SJCRH30 (cell line): ENCODE measurements at places on chromosomes 5 and 9. TPM values are rescaled to one million over a fixed set of nuclear protein-coding genes. Genes with fewer than 3 reads are reported as not detected.

IFNA2 gene
- not detected in 2 replicates for total RNA-seq

DNA sequence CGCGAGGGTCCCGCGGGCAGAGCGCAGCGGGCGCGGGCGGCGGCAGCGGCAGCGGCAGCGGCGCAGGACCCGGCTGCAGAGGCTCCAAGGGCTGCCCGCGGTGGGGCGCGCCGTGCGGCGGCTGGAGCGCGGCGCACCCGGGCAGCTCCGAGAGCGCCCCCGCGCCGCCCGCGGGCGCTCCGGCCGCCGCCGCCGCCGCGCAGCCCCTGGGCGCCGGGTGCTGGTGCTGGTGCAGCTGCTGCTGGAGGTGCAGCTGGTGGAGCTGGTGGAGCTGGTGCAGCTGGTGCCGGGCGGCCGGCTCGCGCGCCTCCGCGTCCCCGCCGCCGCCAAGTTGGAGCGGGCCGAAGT lies 644 bp downstream of the IER5L start:
- peak; percentile 69 for DNase-seq

GRCh38 chr5:139512786-139513390 lies 30.3 kb upstream of the STING1 start:
- DNase-seq: no peak

- DNase-seq: no peak
These were observed 175.3 kb downstream of the DAB2IP start for GRCh38 chr9:121826711-121827110.

COL27A1 gene
- total RNA-seq: 13.0 and 18.6 TPM in 2 replicates

- no peak for DNase-seq
These were observed 109.4 kb downstream of the ASTN2 start for GRCh38 chr9:117305454-117305853.

DNA sequence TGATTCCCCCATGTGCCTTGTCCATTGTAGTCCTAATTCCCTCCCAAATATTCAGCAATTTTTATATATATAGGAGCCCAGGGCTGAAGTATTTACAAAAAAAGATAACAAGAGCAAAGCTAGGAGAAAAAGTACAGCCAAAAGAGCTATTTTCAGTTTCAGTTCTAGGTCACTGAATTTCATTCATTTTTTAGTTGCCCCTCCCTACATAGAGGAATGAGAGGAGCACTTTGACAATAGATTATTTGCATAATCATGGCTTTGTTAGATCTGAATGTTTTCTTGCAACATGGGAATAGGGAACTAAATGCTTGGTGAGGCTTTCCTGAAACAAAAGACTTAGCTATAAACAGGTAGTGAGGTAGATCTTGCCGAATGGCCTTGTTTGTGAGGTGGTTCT lies 15.3 kb upstream of the F2RL2 start:
- DNase-seq: no peak

DNA sequence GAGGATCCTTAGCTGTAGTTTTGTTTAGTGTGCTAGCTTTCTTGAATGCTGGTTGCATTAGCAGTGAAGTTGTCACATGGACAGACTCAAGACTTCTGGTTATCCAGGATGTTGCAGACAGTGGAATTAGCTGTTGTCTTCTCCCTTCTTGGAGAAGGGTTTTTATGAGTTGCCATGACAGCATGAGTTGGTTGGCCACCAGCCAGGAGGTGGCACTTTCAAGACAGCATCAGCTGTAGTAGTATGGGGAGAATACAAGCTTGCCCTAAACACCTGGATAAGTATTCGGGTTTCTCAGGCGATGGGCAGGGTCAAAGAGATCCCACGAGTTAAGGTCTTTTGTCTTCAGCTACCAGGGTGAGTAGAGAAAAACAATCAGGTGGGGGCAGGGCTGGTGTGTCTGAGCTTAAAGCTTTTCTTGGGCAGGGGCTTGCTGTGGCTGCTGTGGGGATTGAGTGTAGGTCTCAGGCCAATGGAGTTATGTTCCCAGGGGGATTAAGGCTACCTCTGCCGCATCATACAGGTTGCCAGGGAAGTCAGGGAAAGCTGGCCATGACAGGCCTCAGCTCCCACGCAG lies 7.7 kb upstream of the C5orf47 start:
- DNase-seq: no peak

GRCh38 chr9:82560457-82560904 lies 502.5 kb downstream of the RASEF start:
- DNase-seq: no peak

PCDHGA3 gene
- 0.56 and 0.67 TPM in 2 replicates for total RNA-seq

DNA sequence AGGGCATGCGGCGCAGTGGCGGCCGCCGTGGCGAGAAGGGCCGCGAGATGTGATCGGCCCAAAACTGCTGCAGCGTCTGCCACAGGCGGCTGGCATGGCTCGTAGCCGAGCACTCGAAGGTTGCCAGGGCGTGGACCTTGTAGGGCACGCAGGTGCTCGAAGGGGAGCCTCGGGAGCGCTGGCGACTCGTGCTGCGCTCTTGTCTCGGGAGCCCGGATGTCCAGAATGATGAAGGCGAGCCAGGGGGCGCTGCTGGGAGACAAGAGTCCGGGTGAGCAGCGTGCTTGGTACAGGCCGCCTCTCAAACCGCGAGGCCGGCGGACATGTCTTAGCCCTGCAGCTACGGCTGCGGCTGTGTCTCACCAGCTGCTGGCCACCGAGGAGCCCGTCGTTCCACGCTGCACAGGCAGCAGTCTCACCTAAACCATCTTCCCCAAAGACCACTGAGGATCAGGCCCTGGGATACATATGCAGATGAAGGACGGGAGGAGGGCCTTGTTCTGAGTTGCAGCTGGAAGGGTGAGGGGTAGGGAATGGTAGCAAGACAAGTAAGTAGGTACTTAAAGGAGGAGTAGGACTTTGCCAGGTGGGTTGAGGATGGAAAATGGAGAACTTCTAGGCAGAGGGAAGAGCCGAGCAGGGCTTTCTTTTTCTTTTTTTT lies 1.7 kb downstream of the CBY3 start:
- DNase-seq: no peak

- DNase-seq: no peak
These were observed 63.1 kb downstream of the DOCK8 start for GRCh38 chr9:277601-278295.

SLC28A3 gene
- total RNA-seq: 0.02 TPM in 1 of 2 replicates, not detected in the other

- peak; percentile 47 for DNase-seq
These were observed 1.3 kb downstream of the PTCH1 start for GRCh38 chr9:95515272-95516113.

DNA sequence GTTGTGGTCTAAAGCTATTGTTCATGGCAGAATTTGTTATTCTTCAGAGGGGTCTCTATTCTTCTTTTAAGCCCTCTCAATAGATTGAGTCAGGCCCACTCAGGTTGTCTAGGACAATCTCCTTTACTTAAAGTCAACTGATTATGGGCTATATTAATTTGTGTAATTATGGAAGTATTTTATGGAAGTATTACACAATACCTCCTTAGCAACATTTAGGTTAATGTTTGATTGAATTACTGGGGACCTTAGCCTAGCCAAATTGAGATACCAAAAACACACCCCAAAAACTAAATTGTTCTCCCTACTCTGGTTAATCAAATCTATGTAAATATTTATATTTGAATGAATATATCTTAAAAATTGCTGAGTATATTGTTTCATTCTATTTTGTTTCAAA lies 347.1 kb upstream of the GRIN3A start:
- no peak for DNase-seq

GRCh38 chr5:77586101-77586500 lies 52.4 kb downstream of the OTP start:
- DNase-seq: no peak

- DNase-seq: no peak
These were observed 218.2 kb downstream of the ARHGEF28 start for GRCh38 chr5:73844165-73844564.

DNA sequence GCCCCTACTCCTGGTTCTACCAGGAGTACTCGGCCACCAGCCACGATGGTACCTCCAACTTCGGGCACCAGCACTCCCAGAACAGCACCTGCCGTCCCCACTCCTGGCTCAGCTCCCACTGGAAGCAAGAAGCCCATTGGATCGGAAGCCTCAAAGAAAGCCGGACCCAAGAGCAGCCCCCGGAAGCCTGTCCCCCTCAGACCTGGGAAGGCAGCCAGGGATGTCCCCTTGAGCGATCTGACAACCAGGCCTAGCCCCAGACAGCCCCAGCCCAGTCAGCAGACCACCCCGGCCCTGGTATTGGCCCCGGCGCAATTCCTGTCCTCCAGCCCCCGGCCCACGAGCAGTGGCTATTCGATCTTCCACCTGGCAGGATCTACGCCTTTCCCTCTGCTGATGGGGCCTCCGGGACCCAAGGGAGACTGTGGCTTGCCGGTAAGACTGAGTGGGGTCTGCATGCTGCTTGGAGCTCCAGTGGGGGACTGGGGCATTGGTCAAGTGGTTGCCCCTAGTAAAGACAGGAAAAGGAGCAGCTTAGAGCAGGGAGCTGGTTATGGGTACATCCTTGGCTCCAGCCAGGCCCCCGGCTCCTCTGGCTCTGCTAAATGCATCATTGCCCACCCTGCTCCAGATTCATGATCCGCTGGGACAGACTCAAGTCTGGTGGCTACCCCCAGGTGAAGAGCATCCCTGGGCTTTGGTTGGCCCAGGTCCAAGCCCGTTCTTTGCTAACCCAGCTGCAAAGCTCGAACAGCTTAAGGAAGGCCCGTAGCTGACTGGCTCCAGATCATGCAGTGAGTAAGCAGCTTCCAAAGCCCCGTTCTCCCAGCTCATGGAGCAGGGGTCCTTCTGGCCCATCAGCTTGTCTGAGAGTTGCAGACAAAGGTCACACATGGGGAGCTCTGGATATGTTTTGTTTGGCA lies 14.0 kb downstream of the COL27A1 start:
- DNase-seq: no peak

DNA sequence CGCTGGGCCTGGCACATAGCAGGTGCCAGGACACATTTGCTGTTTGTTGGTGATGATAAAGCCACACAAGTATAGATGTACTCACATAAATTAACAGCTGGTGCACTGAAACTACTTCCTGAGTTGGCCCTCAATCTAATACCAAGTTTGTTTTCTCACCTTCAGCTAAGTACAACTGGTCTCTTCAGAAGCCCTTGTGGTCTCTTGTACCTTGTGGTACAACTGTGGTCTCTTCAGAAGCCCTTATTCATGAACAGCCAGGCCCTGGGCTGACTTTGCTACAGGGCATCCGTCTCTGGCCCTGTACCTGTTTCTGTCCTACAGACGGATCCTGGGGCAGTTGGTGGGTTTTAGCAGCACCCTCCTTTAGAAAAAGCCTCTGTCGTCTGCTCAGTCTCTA lies 81.5 kb downstream of the DAB2IP start:
- no peak for DNase-seq

RALGDS gene
- 21.5 and 26.9 TPM in 2 replicates for total RNA-seq

ZBTB26 gene
- total RNA-seq: 10.0 and 12.4 TPM in 2 replicates

GRCh38 chr9:97907046-97907445 lies 15.3 kb downstream of the TRMO start:
- DNase-seq: no peak

CDH10 gene
- not detected in 2 replicates for total RNA-seq

DNA sequence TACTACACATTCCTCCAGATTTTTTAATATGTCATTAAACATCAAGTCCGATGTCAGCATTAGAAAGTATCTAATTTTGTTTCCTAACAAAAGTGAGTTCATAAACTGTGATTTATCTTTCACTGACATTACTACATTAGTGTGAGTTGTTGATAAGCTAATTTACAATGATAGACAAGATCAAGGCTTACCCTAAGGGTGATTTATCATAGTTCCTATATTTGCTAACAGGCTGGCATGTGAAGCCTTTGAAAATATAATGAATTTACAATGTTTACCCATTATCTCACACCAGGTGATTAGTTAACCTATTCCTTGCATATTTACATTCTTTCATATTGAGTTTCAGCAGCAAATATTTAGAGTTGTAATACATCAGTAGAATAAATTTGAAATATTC lies 1096.9 kb upstream of the NUDT12 start:
- DNase-seq: no peak

GRCh38 chr9:132233138-132233537 lies 71.3 kb downstream of the NTNG2 start:
- DNase-seq: no peak

DNA sequence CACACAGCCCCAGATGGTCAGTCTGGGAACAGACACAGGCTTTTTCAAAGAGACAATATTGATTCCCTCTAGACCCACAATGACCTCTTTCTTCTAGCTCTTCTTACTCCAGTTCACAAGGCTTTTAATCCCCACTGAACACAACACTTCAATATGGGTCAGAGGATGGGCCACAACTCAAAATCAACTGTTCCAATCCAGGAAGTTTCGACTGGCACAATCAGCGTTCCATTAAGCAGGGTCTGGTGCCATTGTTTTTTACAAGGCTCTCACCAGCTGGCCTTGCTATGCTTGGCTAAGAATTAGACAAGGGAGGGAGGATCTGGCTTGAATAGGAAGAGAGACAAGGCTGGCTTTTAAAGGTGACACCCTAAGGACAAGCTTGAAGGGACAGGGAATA lies 199.4 kb upstream of the SLC24A2 start:
- DNase-seq: no peak
